ENCODE measurements at places on chromosomes 13 and 19.
A peak's percentile ranks its signal among the peaks of the same experiment; 100 is the strongest.

GRCh38 chr19:42521346-42522030 lies 6.8 kb downstream of the CEACAM1 start:
- no peaks in the 10 kb centered on the region for H3K27me3 ChIP-seq
- no peak overlapping the region for H3K4me3 ChIP-seq
- H3K4me1 ChIP-seq: no peaks in the 10 kb centered on the region
- peaks cover 26% of the 10 kb centered on the region for H3K36me3 ChIP-seq
- no peak overlapping the region for H3K27ac ChIP-seq

DNA sequence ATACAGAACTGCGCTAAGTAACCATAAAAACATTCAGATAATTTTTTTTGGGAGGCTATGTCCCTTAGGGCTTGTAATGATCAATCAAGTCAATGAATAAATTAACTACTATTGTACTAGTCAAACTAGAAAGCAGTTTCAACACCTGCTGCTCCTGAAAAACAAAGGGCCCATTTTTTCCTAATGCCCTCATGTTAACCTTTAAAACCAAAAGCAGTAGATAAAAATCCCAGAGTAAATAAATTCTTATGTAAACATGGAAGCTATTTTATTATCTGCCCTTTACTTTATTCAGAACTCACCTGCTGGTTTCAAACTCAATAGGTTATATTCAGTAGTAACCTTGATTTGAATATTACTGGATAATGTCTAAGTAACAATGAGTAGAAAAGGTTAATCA lies 159.5 kb upstream of the STARD13 start:
- H3K4me3 ChIP-seq: no peak overlapping the region
- no peak for DNase-seq
- no peaks in the 10 kb centered on the region for H3K27me3 ChIP-seq
- H3K36me3 ChIP-seq: no peaks in the 10 kb centered on the region
- H3K4me1 ChIP-seq: no peaks in the 10 kb centered on the region
- no peak overlapping the region for H3K27ac ChIP-seq

GRCh38 chr13:57634839-57635165 lies 3.3 kb downstream of the PCDH17 start:
- H3K36me3 ChIP-seq: no peaks in the 10 kb centered on the region
- no peak for DNase-seq
- H3K27me3 ChIP-seq: peaks cover 12% of the 10 kb centered on the region
- no peak overlapping the region for H3K27ac ChIP-seq
- H3K4me3 ChIP-seq: peak overlapping the region; percentile 6
- H3K4me1 ChIP-seq: peaks cover 20% of the 10 kb centered on the region

GRCh38 chr13:49437705-49438104 lies 6.2 kb downstream of the CAB39L start:
- H3K36me3 ChIP-seq: peaks cover 2% of the 10 kb centered on the region
- H3K4me3 ChIP-seq: no peak overlapping the region
- H3K27me3 ChIP-seq: no peaks in the 10 kb centered on the region
- no peaks in the 10 kb centered on the region for H3K4me1 ChIP-seq
- no peak overlapping the region for H3K27ac ChIP-seq

DNA sequence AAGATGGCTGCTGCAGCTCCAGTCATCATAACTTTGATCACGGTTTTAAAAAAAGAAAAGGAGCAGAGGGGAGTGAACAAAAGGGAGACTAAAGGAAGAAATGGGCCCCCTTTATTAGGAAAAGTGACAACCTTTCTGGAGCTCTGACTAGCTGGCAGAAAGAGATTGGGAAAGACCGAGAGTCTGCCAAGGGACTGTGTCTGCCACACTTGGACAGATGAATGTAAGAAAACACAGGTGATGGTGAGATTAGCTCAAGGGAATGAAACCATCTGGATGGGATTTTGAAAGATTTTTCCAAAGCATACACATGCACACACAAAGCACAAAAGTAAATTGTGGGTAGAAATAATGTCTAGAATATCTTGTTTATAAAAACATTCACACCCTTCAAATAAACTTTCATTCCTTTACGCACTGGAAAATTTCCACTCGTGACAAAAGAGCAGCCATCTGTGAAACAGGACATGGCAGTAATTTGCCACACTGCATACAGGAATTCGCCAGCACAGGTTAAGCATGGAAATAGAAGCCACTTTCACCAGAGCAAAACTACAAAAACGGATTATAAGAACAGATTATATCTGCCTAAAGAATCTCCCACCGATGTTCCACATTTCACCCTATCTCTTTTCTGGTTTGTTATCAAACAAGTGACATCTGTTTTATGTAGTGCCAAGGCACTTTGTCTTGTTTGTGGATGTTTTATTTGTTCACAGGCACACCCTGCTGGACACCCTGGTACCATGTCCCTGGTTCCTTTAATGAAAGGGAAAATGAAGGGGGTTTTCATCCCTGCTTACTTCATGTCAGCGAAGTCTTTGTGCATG lies 819.5 kb downstream of the DIAPH3 start:
- no peak overlapping the region for H3K4me3 ChIP-seq
- no peaks in the 10 kb centered on the region for H3K4me1 ChIP-seq
- no peak overlapping the region for H3K27ac ChIP-seq
- no peaks in the 10 kb centered on the region for H3K36me3 ChIP-seq
- no peaks in the 10 kb centered on the region for H3K27me3 ChIP-seq

DNA sequence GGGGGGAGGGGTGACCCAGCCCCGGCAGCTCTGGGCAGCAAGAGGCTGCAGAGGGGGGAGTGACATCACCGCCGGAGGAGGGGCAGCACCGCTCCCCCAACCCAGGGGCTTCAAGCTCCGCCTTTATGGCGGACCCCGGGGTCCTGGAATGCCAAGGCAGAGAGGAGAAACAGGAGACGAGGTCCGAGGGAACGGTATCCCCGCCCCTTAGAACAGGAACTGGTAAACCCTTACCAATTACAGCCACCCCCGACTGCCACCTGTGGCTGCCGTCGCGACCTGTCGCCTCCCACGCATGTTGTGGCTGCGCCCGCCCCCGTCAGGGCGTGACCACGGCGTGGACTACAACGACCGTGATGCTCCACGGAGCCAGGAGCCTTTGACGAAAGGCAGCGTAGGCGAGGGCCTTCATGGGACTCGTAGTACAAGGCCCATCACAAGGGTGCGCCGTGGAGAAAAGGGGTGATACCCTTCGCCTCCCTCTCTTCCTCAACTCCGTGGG lies 4.1 kb upstream of the KCNC3 start:
- peaks cover 17% of the 10 kb centered on the region for H3K4me1 ChIP-seq
- H3K4me3 ChIP-seq: peak overlapping the region; percentile 95
- no peaks in the 10 kb centered on the region for H3K27me3 ChIP-seq
- H3K36me3 ChIP-seq: no peaks in the 10 kb centered on the region
- H3K27ac ChIP-seq: peak overlapping the region; percentile 74

- H3K4me3 ChIP-seq: no peak overlapping the region
- DNase-seq: no peak
- H3K27ac ChIP-seq: no peak overlapping the region
Observed at GRCh38 chr19:6891761-6892385, 4.5 kb downstream of the ADGRE1 start.

GRCh38 chr19:37251308-37252229 lies 33.6 kb downstream of the ZNF383 start:
- peak overlapping the region; percentile 40 for H3K4me3 ChIP-seq
- no peaks in the 10 kb centered on the region for H3K36me3 ChIP-seq
- H3K27me3 ChIP-seq: no peaks in the 10 kb centered on the region
- no peak overlapping the region for H3K27ac ChIP-seq
- no peaks in the 10 kb centered on the region for H3K4me1 ChIP-seq

- H3K36me3 ChIP-seq: no peaks in the 10 kb centered on the region
- H3K27ac ChIP-seq: no peak overlapping the region
- no peaks in the 10 kb centered on the region for H3K4me1 ChIP-seq
- H3K4me3 ChIP-seq: no peak overlapping the region
- DNase-seq: no peak
- no peaks in the 10 kb centered on the region for H3K27me3 ChIP-seq
Observed at GRCh38 chr13:23758798-23759527, 130.2 kb downstream of the MIPEP start.

GRCh38 chr19:30449078-30449590 lies 77.0 kb downstream of the ZNF536 start:
- no peaks in the 10 kb centered on the region for H3K27me3 ChIP-seq
- H3K4me3 ChIP-seq: no peak overlapping the region
- H3K4me1 ChIP-seq: no peaks in the 10 kb centered on the region
- DNase-seq: no peak
- H3K36me3 ChIP-seq: no peaks in the 10 kb centered on the region
- H3K27ac ChIP-seq: no peak overlapping the region

GRCh38 chr13:99464441-99464949 lies 36.8 kb upstream of the TM9SF2 start:
- no peak overlapping the region for H3K27ac ChIP-seq
- no peak overlapping the region for H3K4me3 ChIP-seq
- H3K4me1 ChIP-seq: peaks cover 4% of the 10 kb centered on the region
- H3K36me3 ChIP-seq: no peaks in the 10 kb centered on the region

GRCh38 chr13:20616059-20616797 lies 49.3 kb downstream of the IFT88 start:
- peaks cover 1% of the 10 kb centered on the region for H3K36me3 ChIP-seq
- no peak overlapping the region for H3K27ac ChIP-seq
- no peaks in the 10 kb centered on the region for H3K4me1 ChIP-seq
- H3K4me3 ChIP-seq: no peak overlapping the region
- H3K27me3 ChIP-seq: no peaks in the 10 kb centered on the region
- no peak for DNase-seq

- peak overlapping the region; percentile 97 for H3K27ac ChIP-seq
- H3K4me1 ChIP-seq: no peaks in the 10 kb centered on the region
- no peak for DNase-seq
- peak overlapping the region; percentile 87 for H3K4me3 ChIP-seq
- H3K27me3 ChIP-seq: no peaks in the 10 kb centered on the region
Observed at GRCh38 chr13:20772401-20773131, 1.2 kb downstream of the EEF1AKMT1 start.

DNA sequence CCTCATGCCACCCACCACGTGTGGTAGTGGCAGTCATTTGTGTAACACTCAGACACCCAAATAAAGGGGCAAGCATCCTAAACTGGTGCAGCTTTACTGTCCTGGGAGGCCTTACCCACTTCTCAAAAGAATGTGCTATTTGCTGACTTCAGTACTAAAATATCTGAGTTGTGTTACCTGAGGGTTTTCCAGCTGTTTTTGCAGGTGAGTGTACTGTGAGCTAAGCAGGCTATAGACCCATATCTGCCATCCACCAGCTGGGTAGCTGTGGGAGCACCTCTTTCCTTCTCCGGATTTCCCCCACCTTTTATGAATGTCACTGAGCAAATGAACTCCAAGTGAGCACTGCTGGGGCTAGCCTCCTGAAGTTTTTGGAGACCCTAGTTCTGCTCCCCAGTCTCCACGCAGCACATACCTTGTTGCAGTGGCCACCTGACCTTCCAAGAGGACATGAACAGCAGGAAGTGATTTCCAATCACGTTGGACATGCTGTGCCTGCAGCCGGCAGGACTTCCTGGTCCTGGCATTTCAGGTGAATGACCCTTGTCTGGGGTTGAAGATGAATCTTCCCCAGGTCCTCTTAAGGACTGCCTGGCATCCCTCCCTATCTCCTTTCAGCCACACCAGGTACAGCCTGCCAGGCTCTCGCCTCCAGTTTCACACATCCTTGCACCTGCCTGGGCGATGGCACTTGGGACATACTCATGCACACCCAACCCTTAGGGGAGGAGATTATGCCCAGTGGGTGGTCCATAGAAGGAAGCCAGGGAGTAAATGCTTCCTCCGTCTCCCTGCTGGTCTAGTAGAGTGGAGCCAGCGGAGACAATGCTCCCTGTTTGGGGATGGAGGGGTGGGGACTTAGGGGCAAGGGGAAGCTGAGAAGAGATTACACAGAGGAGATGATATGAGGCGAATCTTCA lies 109.5 kb upstream of the SPATA13 start:
- H3K4me3 ChIP-seq: no peak overlapping the region
- no peak for DNase-seq
- no peak overlapping the region for H3K27ac ChIP-seq
- H3K4me1 ChIP-seq: peaks cover 10% of the 10 kb centered on the region
- no peaks in the 10 kb centered on the region for H3K36me3 ChIP-seq

DNA sequence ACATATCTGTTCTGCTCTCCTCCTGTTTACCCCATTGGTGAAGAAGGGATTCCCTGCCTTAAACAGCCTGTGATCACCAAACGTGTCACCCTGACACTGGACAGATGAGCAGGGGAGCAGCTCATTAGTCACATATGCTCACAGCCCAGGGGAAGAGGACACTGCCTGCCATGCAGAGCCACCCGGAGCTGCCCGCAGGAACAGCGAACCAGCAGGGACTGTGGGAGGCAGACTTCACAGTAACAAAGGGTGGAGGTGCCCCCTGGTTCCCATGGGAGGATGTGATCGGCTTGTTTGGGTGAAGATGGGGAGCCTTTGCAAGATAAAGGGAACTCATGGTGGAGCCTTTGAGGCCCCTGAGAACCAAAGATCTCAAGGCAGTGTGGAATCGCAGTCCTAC lies 88.6 kb upstream of the FARP1 start:
- H3K4me1 ChIP-seq: no peaks in the 10 kb centered on the region
- no peak for DNase-seq
- no peak overlapping the region for H3K27ac ChIP-seq
- no peaks in the 10 kb centered on the region for H3K27me3 ChIP-seq
- no peak overlapping the region for H3K4me3 ChIP-seq
- H3K36me3 ChIP-seq: no peaks in the 10 kb centered on the region

GRCh38 chr13:24506698-24507335 lies 5.8 kb downstream of the PARP4 start:
- H3K4me3 ChIP-seq: no peak overlapping the region
- H3K4me1 ChIP-seq: peaks cover 8% of the 10 kb centered on the region
- peaks cover 6% of the 10 kb centered on the region for H3K36me3 ChIP-seq
- no peaks in the 10 kb centered on the region for H3K27me3 ChIP-seq

GRCh38 chr13:91058066-91058465 lies 289.4 kb upstream of the MIR17HG start:
- no peak for DNase-seq
- H3K27me3 ChIP-seq: no peaks in the 10 kb centered on the region
- no peak overlapping the region for H3K27ac ChIP-seq
- no peaks in the 10 kb centered on the region for H3K36me3 ChIP-seq
- H3K4me1 ChIP-seq: no peaks in the 10 kb centered on the region
- H3K4me3 ChIP-seq: no peak overlapping the region

- no peaks in the 10 kb centered on the region for H3K27me3 ChIP-seq
- H3K4me1 ChIP-seq: peaks cover 65% of the 10 kb centered on the region
- peaks cover 6% of the 10 kb centered on the region for H3K36me3 ChIP-seq
- no peak overlapping the region for H3K4me3 ChIP-seq
Observed at GRCh38 chr19:33513424-33513823, 8.2 kb downstream of the PEPD start.

Measured in liver (tissue), 10 donors.